ENCODE measurements at places on chromosomes 3 and 15.
A peak's percentile ranks its signal among the peaks of the same experiment; 100 is the strongest.

- DNase-seq, result no peak
Observed at GRCh38 chr15:68987676-68988075, 26.8 kb upstream of the NOX5 start.

DNA sequence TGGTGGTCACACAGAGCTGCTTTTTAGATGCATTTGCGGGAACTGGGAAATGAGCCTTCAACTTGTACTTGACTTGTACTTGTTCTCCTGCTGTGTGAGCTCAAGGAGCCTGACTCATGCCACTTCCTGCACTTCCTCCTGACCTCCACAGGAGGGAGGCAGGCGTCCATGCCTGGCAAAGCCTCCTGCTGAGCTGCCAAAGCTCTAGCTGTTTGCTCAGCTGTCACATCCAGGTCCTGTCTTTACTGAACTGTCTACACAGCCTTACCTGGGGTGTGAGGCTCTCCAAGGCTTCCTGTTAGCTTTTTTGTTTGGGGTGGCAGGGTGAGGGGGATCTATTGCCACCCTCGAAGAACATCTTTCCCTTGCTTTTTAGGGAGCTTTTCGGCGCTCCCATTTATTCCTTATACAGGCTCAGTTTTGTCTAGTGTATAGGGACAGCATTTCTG is 6.4 kb downstream of the THPO start:
- peak; percentile 80 for DNase-seq

- no peak for DNase-seq
Observed at GRCh38 chr3:160486459-160486869, 36.9 kb upstream of the TRIM59 start.

GRCh38 chr15:64310036-64310435 is 45.9 kb downstream of the CSNK1G1 start:
- no peak for DNase-seq

DNA sequence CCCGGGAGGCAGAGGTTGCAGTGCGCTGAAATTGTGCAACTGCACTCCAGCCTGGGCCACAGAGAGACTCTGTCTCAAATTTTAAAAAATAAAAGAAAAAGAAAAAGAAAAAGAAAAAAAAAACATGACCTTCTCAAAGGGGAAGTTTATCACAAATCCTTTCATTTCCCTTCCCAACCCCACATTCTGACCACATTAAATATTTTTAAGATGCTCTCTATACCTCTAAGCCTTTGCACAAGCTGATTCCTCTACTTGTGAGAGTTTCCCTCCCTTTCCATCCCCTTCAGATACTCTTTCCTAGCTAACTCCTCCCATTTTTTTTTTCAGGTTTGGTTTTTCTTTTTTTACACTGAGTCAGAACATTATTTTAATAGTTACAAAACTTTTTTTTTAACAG is 4.0 kb downstream of the HIGD1A start:
- DNase-seq, result no peak

Measured in Right ventricle myocardium superior (tissue), 1 donor.